Esophagus mucosa (tissue), 1 donor: ENCODE measurements at places on chromosomes 3 and 15.

DNA sequence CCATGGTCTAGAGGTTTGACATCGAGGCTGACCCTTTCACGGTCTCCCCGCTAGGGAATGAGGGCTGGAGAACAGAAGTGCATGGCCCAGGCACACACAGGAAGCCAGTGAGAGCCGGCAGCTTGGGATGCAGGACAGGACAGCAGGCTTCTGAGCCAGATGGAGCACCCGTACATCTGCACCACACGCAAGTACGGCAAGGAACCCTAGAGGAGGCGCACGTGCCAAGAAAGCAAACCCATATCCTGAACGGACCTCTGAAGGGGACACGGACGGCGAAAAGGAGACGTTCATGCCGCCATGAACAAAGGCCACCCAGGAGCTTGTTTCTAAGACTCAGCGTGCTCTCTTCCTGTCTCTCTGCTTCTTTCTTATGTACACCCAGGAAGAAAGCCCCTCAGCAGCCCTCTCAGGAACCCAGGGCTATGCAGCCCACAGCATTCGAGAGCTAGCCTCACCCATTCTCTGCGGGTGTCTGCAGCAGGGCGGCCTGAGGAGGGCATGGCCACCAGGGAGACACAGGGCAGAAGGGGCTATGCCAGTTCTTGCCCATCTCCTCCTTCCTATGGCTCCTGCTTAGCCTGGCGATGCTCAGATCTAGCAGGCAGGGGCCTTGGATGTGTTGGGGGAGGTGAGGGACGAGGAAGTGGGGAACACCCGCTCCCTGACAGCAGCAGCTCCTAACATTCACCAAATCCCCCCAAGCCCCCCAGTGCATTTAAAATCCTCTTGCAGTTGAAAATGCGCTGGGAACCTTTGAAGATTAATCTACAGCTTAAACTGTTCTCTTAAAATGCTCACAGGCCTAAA, 81.3 kb downstream of the PCSK6 start:
- no peak for ATAC-seq

DNA sequence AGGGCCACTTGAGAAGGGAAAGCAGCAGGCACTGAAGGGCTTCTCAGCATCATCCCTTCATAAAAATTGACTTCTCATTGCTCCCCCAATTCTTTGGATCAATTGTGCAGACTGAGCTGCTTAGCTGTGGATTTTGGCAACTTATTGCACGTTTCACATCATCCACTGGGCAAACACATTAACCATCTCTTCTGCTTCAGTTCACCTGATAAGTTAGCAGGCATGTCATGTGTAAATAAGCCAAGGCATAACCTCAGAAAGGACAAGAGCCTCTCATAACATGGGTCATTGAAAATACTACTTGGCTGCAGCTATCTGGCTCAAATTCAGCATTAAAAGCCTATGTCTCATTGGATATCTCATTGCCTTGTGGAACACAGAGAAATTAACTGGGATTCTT, 366.5 kb downstream of the LRRC3B start:
- ATAC-seq, result no peak

GRCh38 chr3:41711651-41712050, 250.3 kb downstream of the ULK4 start:
- ATAC-seq, result no peak

DNA sequence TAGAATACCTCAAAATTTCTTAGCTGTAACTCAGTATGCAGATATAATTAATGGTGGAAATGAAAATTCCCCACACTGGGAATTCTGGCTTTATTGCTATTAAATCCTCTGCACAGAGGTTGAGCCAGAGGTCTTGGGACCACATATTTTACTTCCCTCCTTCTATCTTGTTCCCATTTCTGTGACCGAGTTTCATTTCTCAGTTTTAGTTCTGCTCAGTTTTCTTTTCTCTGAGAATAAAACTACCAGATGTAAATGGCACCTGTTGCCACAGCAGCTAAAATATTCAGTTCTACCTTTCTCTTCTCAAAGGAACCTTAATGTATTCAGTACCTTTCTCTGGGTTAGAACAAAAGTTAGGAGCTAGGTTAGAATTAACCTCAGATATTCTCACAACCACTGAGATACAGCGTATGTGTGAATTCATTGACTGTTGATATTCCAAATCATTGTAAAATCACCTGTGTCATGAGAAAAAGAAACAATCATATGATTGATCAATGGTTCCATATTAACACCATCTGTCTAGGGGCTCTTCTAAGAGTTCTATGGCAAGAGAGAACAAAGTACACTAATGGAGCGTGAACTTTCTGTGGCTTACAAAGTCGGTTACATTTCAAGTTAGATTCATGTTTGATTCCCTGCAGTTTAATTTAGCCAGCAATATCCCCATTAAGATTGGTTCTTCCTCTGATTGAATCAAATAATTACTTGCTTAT, 374.1 kb downstream of the EFHB start:
- ATAC-seq, result no peak
